ENCODE measurements at places on chromosomes 1 and 21.

DNA sequence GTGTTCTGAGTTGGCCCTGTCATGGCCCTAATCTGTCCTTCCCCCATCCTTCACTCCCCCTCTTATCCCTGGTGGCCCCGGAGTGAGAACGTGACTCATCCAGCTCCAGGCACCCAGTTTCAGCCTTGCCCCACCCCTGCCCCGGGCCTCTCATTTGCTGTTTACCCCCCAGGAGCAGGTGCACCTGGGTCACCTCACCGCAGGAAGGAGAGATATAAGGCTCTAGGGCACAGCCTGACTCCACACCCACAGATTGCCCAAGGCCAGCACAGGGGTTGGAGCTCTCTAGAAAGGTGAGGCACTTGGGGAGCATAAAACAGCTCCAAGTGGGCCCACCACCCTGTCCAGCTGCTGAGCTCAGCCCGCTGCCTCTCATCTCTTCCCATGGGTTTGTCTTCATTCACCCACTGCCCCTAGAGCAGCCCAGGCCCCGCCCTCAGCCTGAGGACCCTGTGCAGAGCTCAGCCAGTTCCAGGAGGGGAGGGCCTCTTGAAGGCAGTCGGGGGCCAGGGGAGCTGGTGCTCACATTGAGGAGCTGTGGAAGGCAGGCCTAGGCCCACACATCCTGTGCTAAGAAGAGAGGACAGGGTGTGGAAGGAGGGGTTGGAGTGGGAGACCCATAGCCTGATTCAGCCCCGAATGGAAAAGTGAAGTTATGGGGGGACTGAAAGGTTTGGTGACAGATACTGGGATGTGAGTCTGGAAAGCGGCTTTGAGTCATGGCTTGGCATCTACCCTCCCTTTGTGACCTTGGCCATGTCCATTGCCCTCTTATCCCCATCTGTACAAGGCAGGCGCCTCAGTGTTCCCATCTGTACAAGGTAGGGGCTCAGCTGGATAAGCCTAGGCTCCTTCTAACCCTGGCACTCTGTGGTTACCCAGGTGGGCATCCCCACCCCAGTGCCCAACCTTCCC, 16.1 kb upstream of the GPR37L1 start:
- H3K4me1 ChIP-seq: no peaks in the 10 kb centered on the region
- no peaks in the 10 kb centered on the region for H3K36me3 ChIP-seq

- no peak overlapping the region for H3K4me3 ChIP-seq
- peaks cover 26% of the 10 kb centered on the region for H3K4me1 ChIP-seq
- no peak for DNase-seq
- H3K36me3 ChIP-seq: no peaks in the 10 kb centered on the region
These were observed 104.7 kb downstream of the HIVEP3 start for GRCh38 chr1:41813755-41814745.

GRCh38 chr21:34988139-34988538, 61.0 kb downstream of the RUNX1 start:
- peaks cover 4% of the 10 kb centered on the region for H3K4me1 ChIP-seq
- DNase-seq: no peak
- no peaks in the 10 kb centered on the region for H3K36me3 ChIP-seq
- H3K27ac ChIP-seq: no peak overlapping the region
- H3K27me3 ChIP-seq: no peaks in the 10 kb centered on the region
- H3K4me3 ChIP-seq: no peak overlapping the region

- H3K27me3 ChIP-seq: no peaks in the 10 kb centered on the region
- H3K4me3 ChIP-seq: no peak overlapping the region
- H3K27ac ChIP-seq: no peak overlapping the region
- no peak for DNase-seq
- no peaks in the 10 kb centered on the region for H3K36me3 ChIP-seq
These were observed 38.3 kb upstream of the ADORA3 start for GRCh38 chr1:111541721-111542120.

- H3K4me1 ChIP-seq: peaks cover 12% of the 10 kb centered on the region
- H3K27ac ChIP-seq: no peak overlapping the region
- no peak for DNase-seq
- H3K36me3 ChIP-seq: no peaks in the 10 kb centered on the region
These were observed 4.0 kb upstream of the FAAP20 start for GRCh38 chr1:2198571-2198970.

DNA sequence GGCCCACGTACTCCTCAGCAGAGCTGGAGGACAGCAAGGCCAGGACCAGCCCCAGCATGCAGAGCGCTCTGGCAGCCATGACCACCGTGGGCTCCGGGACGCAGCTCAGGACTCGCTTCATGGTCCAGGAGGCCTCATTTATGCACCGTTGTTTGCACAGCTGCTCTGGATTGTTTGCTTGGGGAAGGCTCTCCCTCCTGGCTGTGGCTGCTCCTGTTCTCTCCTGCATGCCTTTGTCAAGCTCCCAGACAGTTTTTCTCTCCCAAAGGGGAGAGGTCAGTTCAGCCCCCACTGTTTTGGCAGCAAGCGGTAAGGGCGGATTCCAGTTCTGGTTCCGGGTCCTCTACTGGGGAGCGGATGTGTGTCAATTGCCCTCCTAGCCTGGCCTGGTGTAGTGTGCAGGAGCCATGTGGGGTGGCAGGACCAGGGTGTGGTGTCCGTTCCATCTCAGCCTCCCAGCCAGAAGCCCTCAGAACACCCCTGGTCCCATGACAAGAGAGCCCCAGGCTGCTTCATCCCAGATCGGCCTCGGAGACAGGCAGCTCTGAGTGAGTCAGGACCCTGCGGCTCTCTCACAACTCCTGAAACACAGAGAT, at the start of gene TFF3:
Gene TFF3 (minus strand): TSS at position 114 of the 596 bp plus-strand sequence. CDS start 35 bp downstream, at position 79.
- H3K27ac ChIP-seq: no peak within 1 kb of the TSS
- H3K36me3 ChIP-seq: no peaks in the 10 kb centered on the region
- H3K4me3 ChIP-seq: no peak within 1 kb of the TSS
- H3K27me3 ChIP-seq: no peaks in the 10 kb centered on the region
- no peaks in the 10 kb centered on the region for H3K4me1 ChIP-seq

DNA sequence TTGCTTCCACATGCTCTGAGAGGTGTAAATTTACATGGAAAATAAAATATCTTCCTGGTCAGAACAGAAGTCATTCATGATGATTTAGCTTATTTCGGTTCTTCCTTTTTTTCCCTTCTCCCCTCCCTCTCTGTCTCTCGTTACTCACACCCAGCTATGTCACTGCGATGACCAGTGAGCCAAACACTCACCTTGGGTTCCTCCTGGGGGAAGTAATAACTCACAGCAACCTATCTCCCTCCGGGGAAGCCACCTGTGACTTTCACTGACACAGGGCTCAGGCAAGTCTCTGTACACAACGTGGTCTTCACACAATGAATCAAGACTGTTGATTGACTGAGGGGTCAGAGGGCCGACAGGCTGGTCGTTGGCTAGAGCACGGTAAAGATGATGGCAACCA, 135.3 kb upstream of the VANGL1 start:
- no peaks in the 10 kb centered on the region for H3K4me1 ChIP-seq
- H3K36me3 ChIP-seq: no peaks in the 10 kb centered on the region
- H3K27ac ChIP-seq: no peak overlapping the region
- H3K4me3 ChIP-seq: no peak overlapping the region
- no peaks in the 10 kb centered on the region for H3K27me3 ChIP-seq
- no peak for DNase-seq

DNA sequence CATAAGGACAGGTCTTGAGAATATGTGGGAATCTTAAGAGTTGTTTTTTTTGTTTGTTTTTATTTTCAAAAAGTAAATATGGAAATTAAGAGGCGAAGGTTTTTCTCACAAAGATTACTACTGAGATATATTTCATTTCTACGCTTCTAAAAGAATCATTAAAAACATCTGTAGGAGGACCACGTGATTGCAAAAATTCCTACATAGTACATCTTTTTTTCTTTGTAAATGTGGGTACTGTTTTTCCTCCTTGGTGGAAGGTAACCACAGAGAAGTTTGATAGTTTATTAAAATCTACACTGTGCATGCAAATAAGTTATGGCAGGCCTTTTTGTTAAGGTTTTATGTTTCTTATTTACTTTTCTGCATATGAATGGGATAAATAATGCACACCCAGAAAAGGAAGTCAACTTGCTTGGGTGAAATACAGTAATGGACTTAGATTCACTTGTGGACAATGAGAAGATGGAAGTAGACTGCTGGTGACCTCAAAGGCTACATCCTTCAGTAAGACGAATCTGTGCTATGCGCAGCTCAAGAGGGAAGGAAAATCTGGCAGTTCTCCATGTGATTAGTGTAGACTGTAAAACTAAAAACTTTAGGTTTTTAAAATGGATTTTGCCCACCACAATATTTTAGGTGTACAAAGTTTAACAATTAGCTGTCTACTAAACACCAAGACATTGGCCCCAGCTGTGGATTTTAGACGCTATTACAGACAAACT, 2.0 kb downstream of the AK5 start:
- H3K4me3 ChIP-seq: no peak overlapping the region
- H3K27ac ChIP-seq: no peak overlapping the region
- H3K4me1 ChIP-seq: peaks cover 3% of the 10 kb centered on the region
- H3K36me3 ChIP-seq: no peaks in the 10 kb centered on the region
- H3K27me3 ChIP-seq: no peaks in the 10 kb centered on the region

GRCh38 chr1:160646711-160647328, at the start of gene SLAMF1:
SLAMF1 (minus strand) TSS chr1:160647044; CDS start chr1:160646945, 99 bp downstream.
- no peaks in the 10 kb centered on the region for H3K36me3 ChIP-seq
- peak; percentile 65 for DNase-seq
- no peak within 1 kb of the TSS for H3K27ac ChIP-seq
- peaks cover 27% of the 10 kb centered on the region for H3K4me1 ChIP-seq
- H3K4me3 ChIP-seq: peak within 1 kb of the TSS; percentile 35
- no peaks in the 10 kb centered on the region for H3K27me3 ChIP-seq

GRCh38 chr1:118204105-118204504, 19.1 kb upstream of the SPAG17 start:
- DNase-seq: no peak
- H3K36me3 ChIP-seq: no peaks in the 10 kb centered on the region
- no peak overlapping the region for H3K27ac ChIP-seq
- no peaks in the 10 kb centered on the region for H3K27me3 ChIP-seq

DNA sequence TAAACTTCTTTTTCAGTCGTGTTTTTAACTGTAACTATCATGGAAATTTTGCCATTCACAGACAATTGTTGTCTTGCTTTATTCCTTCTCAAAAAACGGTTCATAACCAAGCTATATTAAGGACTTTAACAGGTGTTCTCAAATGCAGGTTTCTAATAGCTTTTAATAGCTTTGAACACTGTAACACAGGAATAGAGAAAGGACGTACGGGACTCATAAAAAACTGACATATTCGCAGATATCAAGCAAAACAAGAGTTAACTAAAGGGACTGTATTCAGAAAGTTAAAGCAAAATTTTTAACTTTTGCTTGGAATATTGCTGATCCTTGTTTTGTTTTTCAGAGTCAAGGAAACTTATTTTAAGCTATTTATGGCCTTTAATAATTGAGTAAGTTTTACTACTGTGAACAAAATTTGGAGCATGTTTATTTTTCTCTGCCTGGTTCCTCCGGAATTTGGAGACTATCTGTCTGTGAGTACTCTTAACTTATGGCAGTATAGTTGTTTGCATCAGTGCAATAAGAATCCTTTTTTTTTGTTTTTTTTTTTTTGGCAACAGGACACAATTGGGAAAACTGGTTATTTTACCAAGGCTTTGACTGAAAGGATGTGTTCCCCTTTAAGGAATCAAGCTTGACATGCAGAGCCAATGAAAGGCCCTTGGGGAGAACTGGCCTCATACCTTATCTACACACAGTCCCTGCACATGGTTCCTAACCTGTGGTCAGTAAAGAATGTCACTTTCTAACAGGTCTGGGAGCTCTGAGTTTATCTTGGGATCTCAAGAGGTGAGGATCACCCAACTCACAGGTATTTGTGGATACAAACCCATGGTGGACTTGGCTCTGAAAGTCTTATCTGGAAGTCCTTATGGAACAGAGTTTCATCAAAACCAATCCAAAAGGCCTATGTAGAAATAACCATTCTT, 5.8 kb upstream of the CD46 start:
- DNase-seq: no peak
- H3K36me3 ChIP-seq: no peaks in the 10 kb centered on the region
- H3K27ac ChIP-seq: no peak overlapping the region
- no peak overlapping the region for H3K4me3 ChIP-seq
- no peaks in the 10 kb centered on the region for H3K27me3 ChIP-seq
- H3K4me1 ChIP-seq: peaks cover 35% of the 10 kb centered on the region

DNA sequence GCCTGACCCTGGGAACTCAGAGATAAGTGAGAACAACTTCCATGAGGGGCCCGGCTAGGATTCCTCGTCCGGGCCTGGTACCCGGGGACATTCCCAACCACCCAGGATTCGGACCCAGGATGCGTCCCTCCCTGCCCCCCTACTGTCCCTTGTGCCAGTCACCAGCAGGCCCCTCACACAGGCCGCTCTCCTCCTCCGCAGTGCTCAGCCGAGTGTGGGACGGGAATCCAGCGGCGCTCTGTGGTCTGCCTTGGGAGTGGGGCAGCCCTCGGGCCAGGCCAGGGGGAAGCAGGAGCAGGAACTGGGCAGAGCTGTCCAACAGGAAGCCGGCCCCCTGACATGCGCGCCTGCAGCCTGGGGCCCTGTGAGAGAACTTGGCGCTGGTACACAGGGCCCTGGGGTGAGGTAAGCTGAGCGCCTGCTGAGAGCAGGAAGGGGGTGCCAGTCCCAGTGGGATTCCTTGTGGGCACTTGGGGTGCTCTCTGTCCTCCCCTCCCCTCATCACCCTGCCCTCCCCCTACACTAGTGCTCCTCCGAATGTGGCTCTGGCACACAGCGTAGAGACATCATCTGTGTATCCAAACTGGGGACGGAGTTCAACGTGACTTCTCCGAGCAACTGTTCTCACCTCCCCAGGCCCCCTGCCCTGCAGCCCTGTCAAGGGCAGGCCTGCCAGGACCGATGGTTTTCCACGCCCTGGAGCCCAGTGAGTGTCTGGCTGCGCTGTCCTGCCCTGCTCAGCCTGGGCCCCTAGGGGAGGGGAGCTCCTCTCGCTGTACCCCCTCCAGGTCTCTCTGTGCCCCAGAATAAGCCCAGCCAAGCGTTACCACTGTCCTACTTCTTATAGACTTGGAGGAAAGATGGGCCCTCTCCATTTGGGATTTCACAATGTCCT, 9.8 kb downstream of the ADAMTSL4 start:
- no peaks in the 10 kb centered on the region for H3K27me3 ChIP-seq
- peaks cover 44% of the 10 kb centered on the region for H3K4me1 ChIP-seq
- H3K4me3 ChIP-seq: no peak overlapping the region
- DNase-seq: no peak
- H3K27ac ChIP-seq: no peak overlapping the region

GRCh38 chr1:56028244-56028643, 551.1 kb downstream of the PLPP3 start:
- H3K36me3 ChIP-seq: no peaks in the 10 kb centered on the region
- DNase-seq: no peak
- no peak overlapping the region for H3K27ac ChIP-seq
- no peaks in the 10 kb centered on the region for H3K27me3 ChIP-seq

DNA sequence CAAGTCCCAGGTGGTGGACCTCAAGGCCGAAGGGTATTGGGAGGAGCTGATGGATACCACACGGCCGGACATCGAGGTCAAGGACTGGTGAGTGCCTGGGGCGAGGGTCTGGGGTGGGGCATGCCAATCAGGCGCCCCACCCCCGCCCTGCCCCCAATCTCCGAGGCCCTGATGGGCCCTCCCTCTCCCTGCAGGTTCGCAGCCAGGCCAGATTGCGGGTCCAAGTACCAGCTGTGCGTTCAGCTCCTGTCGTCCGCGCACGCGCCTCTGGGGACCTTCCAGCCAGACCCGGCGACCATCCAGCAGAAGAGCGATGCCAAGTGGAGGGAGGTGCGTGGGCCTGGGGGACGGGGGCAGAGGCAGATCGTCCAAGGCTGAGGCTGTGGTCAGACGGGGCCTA, 3.9 kb downstream of the FBXO44 start:
- H3K4me1 ChIP-seq: no peaks in the 10 kb centered on the region
- H3K27me3 ChIP-seq: no peaks in the 10 kb centered on the region
- DNase-seq: no peak
- H3K4me3 ChIP-seq: no peak overlapping the region
- no peak overlapping the region for H3K27ac ChIP-seq

GRCh38 chr1:153990468-153991150, at the start of gene RPS27:
RPS27 (plus strand) TSS chr1:153990762; CDS start chr1:153990797, 35 bp downstream.
- peaks cover 22% of the 10 kb centered on the region for H3K36me3 ChIP-seq
- peak within 1 kb of the TSS; percentile 60 for H3K27ac ChIP-seq

All from Karpas-422 (cell line).